Stimulated activated CD4-positive, alpha-beta T cell treated with anti-CD3 and anti-CD28 coated beads, Interleukin-12 subunit alpha, Interleukin-12 subunit beta, amount 100 ng/mL, for 48 hours (primary cell): ENCODE measurements at places on chromosomes 11 and 22.

- peak; percentile 24 for DNase-seq
These were observed 31.3 kb downstream of the TRAF6 start for GRCh38 chr11:36478700-36479329.

- no peak for DNase-seq
These were observed 67.1 kb downstream of the CD82 start for GRCh38 chr11:44632466-44633123.

GRCh38 chr11:95296621-95297025 lies 65.6 kb upstream of the SESN3 start:
- no peak for DNase-seq

DNA sequence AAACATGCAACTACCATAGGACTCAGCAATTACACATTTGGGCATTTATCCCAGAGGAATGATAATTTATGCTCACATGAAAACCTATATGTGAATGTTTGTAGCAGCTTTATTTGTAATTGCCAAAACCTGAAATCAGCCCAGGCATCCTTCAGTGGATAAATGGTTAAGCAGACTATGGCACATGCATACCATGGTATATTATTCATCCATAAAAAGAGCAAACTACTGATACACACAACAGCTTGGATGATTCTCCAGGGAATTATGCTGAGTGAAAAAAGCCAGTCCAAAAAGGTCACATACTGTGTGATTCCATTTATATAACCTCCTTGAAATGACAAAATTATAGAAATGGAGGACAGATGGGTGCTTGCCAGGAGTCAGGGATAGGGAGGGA lies 86.7 kb downstream of the ALX4 start:
- no peak for DNase-seq

DNA sequence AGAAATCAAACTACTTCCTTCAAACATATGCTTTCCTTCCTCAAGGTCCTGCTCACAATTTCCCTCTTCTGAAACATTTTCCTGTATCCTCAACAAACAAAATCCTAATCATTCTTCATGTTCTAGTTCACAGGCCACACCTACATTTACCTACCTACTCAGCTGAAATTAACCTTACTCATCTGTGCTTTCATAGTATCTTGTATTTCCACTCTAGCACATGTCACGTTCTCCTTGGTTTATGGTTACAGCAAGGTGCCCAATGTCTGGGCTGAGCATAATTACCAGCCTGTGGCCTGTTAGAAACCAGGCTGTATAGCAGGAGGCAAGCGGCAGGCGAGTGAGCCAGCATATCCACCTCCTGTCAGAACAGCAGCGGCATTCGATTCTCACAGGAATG lies 13.2 kb downstream of the DCUN1D5 start:
- DNase-seq, result no peak

- DNase-seq, result no peak
These were observed 9.2 kb upstream of the ANO1 start for GRCh38 chr11:70068950-70069349.

- DNase-seq, result no peak
These were observed 10.9 kb upstream of the MFNG start for GRCh38 chr22:37497062-37497599.

- DNase-seq, result no peak
These were observed 1448.3 kb downstream of the BRD1 start for GRCh38 chr22:48379371-48379770.

- DNase-seq, result no peak
These were observed 127.9 kb upstream of the MTMR2 start for GRCh38 chr11:96051820-96052219.

DNA sequence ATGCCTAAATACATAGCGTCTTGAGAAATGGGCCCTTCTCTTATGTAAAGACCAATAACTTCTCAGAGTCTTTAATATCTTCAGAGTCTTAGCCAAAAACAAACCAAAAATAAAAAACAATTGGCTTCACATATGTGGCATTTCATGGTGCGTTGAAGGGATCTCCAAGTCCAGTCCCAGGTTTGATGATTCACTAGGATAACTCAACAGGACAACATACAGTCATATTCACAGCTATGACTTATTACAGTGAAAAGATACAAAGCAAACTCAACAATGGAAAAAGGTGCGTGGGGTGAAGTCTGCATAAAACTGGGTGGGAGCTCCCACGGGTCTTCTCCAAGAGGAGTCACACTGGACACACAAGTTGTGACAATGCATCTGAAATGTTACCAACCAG lies 12.6 kb downstream of the SYTL2 start:
- no peak for DNase-seq

GRCh38 chr22:29030618-29031226 lies 30.9 kb downstream of the C22orf31 start:
- no peak for DNase-seq

DNA sequence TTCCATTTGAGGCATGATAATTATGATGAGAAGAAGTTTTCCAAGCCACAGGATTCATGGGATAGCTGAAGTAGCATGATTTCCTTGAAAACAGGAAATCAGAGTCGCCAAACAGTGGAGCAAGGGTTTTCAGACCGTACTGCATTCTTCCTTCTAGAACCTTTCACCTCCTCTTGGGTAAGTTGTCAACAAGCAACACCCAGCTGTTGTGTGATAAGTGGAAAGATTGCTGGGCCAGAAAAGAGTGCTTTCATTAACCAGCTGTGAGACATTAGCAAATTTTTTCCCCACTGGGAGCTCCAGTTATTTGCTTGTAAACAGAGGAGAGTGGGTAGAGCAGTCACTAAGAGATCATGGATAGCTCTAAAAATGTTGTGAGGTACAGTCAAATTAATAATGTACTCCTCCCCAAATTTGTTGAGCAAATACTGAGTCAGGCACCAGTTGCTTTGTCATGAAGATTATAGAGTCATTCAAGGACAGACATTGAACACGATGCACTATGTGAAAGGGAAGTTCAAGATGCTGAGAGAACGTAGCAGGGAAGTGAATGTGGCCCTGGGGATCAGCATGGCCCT lies 11.7 kb upstream of the MPEG1 start:
- no peak for DNase-seq

GRCh38 chr22:25024895-25025294 lies 72.4 kb downstream of the KIAA1671 start:
- no peak for DNase-seq

DNA sequence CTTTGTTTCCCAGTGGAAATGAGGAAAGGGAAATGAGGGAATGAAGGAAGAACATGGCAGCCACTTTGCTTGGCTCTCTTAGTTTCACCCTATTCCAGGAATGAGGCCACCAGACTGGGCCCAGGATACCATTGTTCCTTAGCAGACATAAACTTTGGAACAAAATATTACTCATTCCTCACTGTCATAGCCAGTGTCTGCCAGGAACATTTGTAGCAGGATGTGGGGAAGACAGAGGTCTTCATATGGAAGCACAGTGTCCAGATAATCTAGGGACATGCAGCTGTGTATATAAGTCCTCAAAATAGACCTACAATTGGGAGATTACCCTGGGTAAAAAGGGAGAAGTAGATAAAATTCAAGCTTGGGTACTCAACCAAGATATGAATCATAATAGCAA lies 15.2 kb upstream of the FUT4 start:
- no peak for DNase-seq

- no peak for DNase-seq
These were observed 50.7 kb downstream of the MICAL2 start for GRCh38 chr11:12161137-12161536.

GRCh38 chr22:49791682-49792081 lies 36.0 kb downstream of the BRD1 start:
- no peak for DNase-seq

GRCh38 chr11:37503411-37504059 lies 905.5 kb upstream of the RAG2 start:
- DNase-seq, result no peak

DNA sequence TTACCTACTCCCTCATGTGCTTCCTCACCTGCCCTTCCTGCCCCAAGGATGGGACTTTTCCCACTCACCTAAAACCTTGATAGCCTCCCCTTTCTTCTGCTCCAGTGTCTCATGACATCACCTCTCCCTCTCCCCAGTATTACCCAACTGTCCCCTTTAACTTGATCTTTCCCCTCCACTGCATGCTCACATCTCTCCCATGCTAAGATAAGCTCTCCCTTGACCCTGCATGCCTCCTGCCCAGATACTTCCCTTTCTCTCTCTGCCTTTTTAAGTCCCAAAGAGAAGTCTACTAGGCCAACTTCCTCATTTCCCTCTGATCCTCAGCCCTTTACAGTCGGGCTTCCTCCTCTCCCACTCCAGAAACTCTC lies 14.8 kb downstream of the CD3E start:
- DNase-seq, result no peak

DNA sequence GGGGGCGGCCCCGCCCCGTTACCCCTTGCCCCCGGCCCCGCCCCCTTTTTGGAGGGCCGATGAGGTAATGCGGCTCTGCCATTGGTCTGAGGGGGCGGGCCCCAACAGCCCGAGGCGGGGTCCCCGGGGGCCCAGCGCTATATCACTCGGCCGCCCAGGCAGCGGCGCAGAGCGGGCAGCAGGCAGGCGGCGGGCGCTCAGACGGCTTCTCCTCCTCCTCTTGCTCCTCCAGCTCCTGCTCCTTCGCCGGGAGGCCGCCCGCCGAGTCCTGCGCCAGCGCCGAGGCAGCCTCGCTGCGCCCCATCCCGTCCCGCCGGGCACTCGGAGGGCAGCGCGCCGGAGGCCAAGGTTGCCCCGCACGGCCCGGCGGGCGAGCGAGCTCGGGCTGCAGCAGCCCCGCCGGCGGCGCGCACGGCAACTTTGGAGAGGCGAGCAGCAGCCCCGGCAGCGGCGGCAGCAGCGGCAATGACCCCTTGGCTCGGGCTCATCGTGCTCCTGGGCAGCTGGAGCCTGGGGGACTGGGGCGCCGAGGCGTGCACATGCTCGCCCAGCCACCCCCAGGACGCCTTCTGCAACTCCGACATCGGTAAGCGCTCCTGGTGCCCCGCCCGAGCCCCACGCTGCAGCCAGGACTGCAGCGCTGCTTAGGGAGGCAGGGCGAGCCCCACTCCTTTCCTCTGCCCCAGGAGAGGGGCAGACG lies at the start of gene TIMP3:
Gene TIMP3, plus strand, starts transcription at position 169 of the 700 bp plus-strand sequence. Its CDS starts 297 bp downstream, at position 466.
- no peak for DNase-seq
